Activated naive CD4-positive, alpha-beta T cell treated with anti-CD3 and anti-CD28 coated beads, Interleukin-2, amount 10 ng/mL, durations not matched to agents 7 days and 5 days (primary cell): ENCODE measurements at places on chromosomes 2 and 18.

DNA sequence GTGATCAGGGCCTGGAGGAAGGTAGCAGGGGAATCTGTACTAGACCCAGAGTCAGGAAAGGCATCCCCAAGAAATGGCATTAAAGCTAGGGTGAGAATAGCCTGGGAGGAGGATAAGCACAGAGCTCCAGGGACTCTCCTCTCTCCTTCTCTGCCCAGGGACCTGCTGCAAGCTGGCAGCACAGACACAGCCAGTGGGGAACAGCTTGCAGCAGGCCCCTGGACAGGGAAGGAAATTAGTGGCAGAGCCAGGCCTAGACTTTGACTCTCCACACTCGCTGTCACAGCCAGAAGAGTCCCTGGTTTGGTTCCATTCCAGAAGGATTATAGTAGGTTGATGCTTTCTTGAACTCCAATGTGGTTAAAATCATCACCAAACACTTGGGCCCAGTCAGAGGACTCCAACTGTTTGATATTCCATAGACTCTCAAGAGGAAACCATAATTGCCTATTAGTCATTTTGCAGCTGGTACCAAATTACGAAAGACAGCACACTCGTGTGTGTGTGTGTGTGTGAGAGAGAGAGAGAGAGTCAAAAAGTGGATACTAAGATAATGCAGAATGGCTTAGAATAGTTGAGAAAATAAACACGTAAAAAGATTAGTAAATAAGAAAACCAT lies 95.5 kb upstream of the ATP8B1 start:
- DNase-seq = no peak

GRCh38 chr2:143901185-143901842 lies 618.6 kb downstream of the ZEB2 start:
- no peak for DNase-seq

- DNase-seq = no peak
Observed at GRCh38 chr2:27681841-27682240, 18.2 kb downstream of the SLC4A1AP start.

GRCh38 chr2:48137829-48138228 lies 231.5 kb upstream of the FBXO11 start:
- no peak for DNase-seq

DNA sequence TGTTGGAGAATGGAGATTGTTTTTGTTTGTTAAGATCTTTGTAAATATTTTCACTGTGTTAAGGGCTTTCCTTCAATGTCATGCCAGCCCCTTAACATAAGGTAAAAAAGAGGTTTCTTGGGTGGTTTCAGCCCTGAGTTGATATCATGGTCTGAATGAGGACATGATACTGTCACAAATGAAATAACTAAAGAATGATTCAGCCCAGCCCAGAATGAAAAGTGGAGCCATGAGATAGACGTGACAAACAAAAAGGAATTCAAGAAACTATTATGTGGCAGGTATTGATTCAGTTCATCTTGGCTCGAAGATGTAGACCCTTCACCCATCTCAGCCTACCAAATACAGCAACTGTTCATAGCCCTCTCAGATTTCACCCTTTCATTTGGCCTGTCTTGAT lies 88.6 kb upstream of the TTN start:
- DNase-seq = no peak

DNA sequence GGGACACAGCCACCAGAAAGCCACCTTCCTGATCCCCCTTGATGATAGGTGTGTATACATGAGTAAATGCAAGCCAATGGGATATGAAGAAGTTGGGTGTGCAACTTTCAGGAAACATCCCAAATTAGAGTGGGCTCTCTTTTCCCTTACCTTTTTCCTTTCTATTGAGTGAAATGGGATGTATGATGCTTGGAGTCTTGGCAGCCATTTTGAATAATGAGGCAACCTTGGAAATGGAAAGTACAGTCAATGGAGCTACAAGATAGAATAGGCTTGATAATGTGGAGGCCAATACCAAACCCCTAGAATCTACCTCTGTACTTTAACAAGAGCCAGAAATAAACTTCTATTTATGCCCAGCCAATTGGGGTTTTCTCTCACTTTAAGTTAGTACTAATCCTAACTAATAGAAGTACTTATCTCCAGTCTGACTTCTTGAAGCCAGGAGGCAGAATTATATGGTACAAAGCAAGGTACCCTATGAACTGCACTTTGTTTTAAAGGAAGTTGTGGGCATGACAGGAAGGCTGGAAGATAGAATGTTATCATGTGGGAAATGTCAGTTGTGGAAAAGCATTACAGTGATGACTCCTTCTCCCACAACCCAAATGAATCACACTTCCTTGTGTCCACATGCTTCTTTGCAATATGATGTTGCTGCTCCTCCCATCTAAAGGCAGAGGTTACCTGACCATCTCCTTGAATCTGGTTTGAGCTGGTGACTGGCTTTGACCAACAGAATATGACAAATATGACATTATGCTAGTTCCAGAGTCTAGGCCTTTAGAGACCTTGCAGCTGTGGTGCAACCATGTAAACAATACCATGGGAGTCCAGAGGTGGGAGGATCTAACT lies 12.9 kb upstream of the NABP1 start:
- DNase-seq = no peak

DNA sequence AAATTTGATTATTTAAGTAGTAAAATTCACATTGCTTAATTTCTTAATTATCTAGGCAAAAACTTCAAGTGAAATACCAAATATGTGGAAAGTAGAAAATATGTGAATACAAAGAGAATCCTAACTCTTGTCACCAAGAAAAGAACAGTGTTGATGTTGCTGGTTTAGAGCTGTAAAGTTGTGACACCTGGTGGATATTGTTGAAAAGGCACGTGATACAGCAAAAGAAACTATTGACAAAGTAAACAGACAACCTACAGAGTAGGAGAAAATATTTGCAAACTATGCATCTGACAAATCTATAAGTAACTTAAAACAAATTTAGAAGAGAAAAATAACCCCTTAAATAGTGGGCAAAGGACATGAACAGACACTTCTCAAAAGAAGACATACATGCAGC lies 25.6 kb upstream of the ZC3H15 start:
- DNase-seq = no peak

DNA sequence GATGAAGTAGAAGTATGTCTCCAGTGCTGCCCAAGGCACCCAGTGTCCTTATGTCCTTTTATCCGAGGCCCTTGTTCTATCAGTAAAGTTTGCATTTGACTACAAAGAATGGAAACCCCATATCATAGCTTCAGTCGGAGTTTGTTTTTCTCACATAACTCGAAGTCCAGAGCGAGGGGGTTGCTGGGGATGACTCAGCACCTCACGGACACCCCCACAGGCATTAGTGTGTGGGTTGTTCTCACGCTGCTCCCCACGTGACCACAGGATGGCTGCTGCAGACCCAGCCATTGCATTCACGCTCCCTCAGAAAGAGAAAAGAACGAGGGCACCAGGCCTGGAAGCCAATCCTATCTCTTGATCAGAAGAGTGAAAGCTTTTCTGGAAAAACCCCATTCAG lies 27.8 kb downstream of the SALL3 start:
- DNase-seq = no peak

GRCh38 chr2:85183479-85183878 lies 50.3 kb downstream of the TCF7L1 start:
- DNase-seq = no peak

- no peak for DNase-seq
Observed at GRCh38 chr2:88831071-88831791, 139.8 kb downstream of the RPIA start.

- no peak for DNase-seq
Observed at GRCh38 chr2:163774862-163775261, 39.1 kb upstream of the FIGN start.

DNA sequence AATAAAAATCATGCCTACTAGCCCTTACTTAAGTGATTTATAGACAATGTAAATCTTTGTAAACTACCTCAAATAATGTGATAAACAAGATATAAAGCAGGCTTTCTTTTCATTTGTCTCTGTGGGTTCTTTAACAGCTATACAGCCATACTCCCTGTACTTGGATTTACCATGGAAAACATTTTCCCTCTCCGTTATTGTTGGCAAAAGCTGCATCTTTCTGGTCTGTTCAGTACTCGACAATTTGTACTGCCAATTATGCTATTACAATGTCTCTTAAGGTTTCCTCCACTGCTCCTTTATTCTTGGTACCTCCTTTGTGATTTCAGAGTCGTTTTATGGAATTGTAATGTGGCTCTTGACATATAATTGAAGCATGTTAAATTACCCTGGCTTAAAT lies 426.3 kb upstream of the PKDCC start:
- no peak for DNase-seq

GRCh38 chr2:12543978-12544558 lies 172.7 kb upstream of the TRIB2 start:
- no peak for DNase-seq

- no peak for DNase-seq
Observed at GRCh38 chr2:174985614-174986013, 19.6 kb downstream of the CHN1 start.

DNA sequence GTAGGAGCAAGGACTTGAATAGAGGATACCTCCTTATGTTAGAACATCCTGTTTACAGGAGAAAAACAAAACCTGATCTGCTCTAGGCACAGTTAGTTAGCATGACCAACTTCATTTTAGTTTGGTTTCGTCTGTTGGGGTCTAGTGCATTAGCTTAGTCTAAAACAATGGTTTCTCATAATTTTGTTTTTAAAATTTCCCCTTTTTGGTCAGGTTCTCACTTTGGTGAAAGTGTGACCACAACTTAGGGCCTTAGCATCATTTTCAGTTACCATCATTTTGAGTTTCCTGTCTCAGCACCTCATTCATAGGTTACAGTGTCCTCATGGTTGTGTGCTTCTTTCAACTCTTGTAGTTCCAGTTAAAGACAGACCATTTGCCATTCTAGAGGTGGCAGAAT lies 1277.0 kb upstream of the SLC39A10 start:
- DNase-seq = no peak

GRCh38 chr2:197137231-197137630 lies 173.3 kb downstream of the ANKRD44 start:
- DNase-seq = no peak

DNA sequence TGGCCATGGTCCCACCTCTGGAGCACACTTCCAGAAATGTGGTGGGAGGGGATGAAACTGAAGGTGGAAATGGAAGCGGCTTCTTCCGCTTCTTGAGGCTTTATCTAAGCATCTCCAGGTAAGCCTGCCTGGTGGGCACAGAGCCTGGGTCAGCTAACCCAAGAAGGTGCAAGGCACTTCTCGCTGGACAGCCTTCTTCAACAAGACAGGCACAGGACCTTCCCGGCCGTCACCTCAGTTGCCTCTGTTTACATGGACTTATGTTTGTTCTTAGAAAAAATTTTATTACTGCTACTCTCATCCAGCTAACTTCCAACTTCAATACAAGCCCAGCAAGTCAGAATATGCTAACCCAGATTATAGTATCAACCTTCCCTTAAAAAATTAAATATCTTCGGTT lies 51.9 kb downstream of the SRD5A2 start:
- DNase-seq = no peak

DNA sequence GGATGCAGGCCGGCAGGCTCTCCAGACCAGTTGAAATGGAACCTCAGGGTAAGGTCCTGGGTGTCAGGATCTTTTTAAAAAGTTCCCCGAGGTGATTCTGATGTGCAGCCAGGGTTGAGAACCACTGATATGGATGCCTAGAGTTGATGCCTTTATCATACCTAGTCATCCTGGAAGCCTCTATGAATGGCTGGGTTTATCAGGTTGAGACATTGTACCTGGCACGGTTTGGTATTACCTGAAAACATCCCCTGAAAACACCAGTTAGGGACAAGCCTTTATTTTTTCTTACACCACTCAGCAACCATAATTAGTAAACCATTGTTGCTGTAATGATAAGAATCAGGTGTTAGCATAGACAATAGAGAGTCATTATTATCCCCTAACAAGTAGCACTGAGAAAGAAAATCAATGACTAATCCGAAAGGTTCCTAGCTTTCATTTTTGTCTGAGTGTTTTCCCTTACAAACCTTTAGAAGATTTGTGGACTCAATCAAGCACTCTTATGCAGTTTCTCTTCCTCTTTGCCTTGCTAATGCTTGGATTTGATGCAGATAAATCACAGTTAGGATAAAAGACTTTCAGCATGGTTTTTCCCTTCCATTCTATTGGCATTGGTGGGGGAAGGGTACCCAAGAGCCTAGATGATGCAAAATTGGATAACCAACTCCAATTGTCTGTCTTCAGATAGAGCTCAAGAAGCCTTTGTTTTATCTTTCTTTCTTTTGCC lies 116.5 kb upstream of the LYPD6 start:
- DNase-seq = no peak

DNA sequence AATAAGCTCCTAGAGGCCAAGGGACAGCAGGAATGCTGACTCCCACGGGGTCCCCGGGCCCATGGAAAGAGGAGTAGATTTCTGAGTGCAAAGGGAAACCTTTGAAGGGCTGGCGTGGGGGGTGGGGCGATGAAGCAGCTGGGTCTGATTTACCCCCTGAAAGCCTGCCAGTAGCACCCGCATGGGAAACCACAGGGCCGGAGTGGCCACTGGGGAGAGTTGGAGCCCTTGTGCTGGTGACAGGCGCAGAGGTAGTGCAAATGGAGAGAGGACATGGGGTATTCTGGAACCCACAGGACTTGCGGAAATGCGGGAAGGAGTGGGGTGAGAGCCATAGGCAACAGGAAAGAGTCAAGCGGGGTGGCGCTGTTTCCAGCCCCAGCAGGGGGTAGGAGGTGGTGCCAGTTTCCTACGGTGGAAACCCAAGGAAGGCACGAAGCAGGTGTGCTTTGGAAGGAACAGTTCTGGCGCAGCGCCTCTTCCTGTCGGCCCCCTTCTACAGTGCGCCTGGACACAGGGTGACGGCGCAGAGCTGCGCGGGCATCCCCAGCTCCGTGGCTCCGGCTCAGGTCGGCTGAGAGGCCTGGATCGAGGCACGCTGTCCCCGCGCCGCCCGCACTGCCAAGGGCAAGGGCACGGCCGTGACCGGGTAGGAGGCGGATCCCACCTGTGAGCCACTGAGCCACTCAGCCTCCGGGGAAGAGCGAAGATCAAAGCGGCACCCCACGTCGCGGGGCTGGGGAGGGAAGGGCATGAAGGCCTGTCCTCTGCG lies 149.0 kb upstream of the GLI2 start:
- DNase-seq = no peak

GRCh38 chr2:218063896-218064295 lies 5.2 kb upstream of the RUFY4 start:
- DNase-seq = no peak

GRCh38 chr2:176821350-176821749 lies 391.2 kb upstream of the HNRNPA3 start:
- DNase-seq = no peak

DNA sequence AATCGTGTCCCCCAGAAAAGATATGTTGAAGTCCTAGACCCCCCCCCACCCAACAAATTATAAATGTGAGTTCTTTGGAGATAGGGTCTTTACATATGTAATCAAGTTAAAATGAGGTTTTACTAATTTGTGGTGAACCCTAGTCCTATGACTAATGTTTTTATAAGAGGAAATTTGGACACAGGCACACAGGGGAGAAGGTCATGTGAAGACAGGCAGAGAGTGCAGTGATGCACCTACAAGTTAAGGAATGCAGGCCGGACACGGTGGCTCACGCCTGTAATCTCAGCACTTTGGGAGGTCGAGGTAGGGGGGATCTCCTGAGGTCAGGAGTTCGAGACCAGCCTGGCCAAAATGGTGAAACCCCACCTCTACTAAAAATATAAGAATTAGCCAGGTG lies 5.8 kb upstream of the PMAIP1 start:
- no peak for DNase-seq
